ENCODE measurements at places on chromosomes 12 and 14.

GRCh38 chr12:4118017-4118510 lies 155.5 kb upstream of the CCND2 start:
- no peak for DNase-seq

GRCh38 chr14:69055125-69055524 lies 76.0 kb upstream of the ACTN1 start:
- no peak for DNase-seq

GRCh38 chr12:958588-959123 lies 9.2 kb upstream of the RAD52 start:
- DNase-seq = no peak

DNA sequence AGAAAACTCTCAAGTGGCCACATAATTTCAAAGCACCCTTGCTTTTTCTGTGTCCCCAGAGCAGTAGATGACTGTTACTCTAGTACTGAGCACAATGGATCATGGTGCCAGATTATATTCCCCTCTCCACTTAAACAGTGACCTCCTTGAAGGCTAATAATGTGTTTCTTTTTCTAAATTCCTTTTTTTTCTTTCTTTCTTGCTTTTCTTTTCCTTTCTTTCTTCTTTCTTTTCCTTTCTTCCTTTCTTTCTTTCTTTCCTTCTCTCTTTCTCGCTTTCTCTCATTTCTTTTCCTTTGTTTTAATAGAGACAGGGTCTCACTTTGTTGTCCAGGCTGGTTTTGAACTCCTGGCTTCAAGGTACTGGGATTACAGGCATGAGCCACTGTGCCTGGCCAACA lies 26.2 kb upstream of the TSPAN11 start:
- no peak for DNase-seq

DNA sequence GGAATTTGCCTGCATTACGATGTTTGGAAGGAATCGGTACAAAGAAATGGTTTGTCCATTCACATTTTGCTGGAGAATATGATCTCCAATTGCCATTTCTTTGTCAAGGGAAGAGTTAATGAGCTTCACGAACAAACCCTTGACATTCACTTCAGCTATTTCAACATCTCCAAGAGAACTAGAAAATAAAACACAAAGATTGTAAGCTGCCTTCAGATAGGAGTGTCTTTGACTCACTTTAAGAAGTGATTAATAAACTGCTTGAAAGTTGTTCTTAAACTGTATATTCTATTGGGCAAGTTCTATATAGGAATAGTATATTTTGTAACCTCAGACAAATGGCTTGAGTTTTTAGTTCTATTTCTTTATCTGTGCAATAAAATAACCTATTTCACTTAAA lies 26.3 kb downstream of the LMNTD1 start:
- DNase-seq = no peak

DNA sequence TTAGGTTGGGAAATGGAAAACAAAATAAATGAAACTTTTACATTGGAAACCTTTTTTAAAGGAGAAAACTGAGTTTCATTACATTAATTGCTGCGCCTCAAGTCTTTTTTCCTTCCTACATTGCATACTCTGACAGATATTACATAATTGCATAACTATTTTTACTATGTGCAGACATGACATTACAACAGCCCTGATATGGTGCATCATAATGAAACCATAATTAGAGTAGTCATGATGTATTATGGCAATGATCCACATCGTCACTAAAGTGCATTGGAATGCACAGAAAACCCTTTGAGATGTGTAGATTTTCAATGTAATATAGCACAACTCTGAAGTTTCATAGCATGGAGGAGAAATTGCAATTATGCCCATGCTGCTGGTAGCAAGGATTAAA lies 217.8 kb upstream of the NPAS3 start:
- DNase-seq = no peak

- no peak for DNase-seq
These were observed 6.0 kb downstream of the GAPDH start for GRCh38 chr12:6540181-6540877.

- no peak for DNase-seq
These were observed 50.5 kb upstream of the TMED10 start for GRCh38 chr14:75226755-75227544.

GRCh38 chr12:11697670-11698387 lies 48.4 kb downstream of the ETV6 start:
- no peak for DNase-seq

- no peak for DNase-seq
These were observed 94.2 kb downstream of the GRIP1 start for GRCh38 chr12:66584673-66585072.

DNA sequence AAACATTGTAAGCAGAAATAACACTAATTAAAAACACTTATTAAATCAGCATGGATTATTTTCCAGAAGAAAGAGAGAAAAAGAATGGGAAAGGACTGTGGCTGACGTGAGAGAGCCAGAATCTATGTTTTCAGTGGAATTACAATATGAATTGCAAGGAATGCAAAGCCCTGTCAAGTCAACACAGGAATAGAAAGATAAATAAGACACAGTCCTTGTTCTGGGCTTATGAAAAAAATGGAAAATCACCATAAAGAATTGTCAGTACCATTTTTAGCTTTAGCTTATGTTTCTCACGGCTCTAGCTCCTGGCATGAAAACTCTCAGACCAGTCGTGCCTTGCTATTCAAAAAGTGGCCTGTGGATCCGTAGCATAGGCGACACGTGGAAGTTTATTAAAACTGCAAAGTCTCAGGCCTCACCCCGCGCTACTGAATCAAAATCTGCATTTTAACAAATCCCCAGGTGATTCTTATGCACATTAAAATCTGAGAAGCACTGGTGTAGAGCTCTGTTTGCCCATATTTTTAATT lies 549.1 kb downstream of the RPS29 start:
- no peak for DNase-seq

- no peak for DNase-seq
These were observed 44.6 kb downstream of the SFSWAP start for GRCh38 chr12:131755305-131756113.

- DNase-seq = no peak
These were observed 25.3 kb downstream of the IGF1 start for GRCh38 chr12:102454808-102455760.

GRCh38 chr12:105220929-105221290 lies 15.1 kb downstream of the APPL2 start:
- no peak for DNase-seq

- no peak for DNase-seq
These were observed 4.1 kb upstream of the FZD10 start for GRCh38 chr12:130157998-130158753.

DNA sequence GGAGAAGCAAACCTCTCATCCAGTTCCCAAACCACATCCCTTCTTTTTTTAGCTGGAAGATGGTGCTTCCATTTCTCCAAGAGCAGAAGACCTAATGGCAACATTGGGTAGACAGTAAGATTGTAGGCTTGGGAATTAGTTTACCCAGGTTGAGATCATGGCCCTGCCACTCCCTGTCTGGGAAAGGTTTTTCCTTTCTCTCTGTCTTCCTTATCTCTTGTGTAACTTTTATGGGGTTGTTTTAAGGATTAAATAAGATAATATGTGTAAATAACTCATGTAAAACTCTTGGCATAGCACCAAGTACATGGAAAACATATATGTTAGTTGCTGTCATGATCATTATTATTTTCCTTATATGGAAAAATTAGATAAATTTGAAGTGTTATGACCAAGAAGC lies 23.2 kb upstream of the PSMA6 start:
- no peak for DNase-seq

- DNase-seq = no peak
These were observed 116.6 kb upstream of the HIF1A start for GRCh38 chr14:61578745-61579144.

DNA sequence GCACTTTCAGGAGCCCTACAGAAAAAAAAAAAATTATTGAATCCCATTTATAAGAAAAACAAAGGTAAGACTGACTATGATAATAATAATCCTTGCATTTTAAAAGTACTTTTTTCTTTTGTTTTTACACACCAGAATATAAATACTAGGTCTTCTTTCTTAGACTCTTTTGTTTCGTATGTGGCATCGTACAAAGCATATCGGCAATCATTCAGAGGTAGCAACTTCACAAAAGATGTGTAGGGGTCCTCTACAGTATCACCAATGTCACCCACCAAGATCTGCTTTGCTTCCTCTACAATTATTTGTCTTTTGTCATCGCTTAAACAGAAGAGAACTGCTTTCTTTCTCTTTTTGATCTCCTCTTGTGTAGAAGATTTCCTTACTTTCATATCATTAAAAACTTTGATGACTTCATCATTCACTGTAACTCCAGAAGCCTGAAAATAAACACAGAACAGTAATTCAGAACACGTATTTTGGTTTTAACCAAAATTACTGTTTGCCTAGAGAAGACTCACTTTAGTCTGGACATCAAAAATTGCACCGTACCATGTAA lies 1.2 kb downstream of the CFL2 start:
- DNase-seq = no peak

DNA sequence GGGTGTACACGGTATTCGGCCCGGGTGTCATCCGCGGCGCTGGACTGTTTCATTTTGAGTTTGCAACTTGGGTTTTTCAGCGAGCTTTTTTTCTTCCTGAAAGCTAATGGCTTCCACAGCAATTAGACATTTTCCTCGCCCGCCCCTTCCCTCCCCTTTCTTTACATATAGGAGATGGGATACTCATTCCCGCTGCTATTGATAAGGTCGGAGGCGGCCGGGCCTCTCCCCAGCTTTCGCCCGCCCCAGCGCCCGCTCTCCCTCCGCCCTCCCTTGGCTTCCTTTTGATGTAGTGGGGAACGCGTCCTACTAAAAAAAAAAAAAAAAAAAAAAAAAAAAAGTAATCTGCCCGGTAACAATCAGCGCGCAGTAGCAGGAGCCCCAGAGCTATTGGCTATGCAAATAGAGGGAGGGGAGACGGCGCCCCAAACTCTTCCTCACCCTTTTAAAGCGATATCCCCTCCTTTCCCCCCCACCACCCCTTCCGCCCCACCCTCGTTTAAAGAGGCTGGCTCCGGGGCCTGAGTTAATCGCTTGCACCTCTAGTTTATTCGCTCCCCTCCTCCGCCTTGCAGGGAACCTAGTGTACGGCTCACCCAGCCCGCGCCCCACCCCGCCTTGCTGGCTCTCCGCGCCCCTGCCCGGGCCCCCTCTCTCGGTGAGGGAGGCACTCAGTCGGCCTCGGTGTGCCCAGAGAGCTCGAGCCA lies 1.7 kb upstream of the CCND2 start:
- no peak for DNase-seq

DNA sequence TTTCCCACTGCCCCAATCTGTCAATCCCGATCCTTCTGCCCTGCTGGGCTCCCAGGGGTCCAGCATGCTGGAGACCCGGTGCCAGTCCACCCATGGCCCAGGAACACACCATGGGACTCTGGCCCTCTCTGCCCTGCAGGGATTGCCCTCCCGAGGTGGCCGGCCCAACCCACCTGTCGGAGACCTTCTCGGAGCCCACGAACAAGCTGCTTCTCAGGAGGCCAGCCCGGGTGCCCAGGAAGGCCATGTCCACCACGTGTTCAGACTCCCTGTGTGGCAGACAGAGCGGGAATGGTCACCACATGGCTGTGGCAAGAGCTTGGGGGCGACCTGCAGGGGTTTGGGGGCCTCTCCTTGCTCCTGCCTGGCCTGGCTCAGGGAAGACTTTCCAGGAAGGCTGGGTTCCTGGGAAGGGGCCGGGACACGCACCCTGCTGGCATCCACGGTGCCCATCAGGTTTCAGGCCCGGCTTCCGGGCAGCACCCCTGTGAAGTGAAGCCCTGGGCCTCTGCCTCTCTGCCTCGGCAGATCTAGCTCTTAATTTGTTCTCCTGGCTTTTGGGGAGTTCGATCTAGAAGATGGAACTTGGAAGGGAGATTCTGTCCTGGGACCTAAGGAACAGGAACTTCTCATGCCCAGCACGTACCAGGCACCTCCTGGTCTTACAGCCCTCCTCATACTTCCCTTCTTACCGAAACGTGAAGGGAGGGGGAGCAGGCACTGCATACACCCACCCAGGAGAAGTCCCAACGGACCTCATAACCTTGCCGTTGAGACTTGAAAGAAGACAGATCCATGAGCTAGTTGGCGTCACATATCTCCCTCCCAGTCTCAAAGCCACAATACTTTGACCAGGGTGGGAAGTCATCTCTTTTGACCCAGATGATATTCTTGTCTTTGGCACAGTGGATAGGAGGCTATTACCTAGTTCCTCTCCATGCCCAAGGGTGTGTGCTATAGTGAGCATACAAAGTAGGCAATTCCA lies 26.3 kb downstream of the LRTM2 start:
- DNase-seq = no peak

DNA sequence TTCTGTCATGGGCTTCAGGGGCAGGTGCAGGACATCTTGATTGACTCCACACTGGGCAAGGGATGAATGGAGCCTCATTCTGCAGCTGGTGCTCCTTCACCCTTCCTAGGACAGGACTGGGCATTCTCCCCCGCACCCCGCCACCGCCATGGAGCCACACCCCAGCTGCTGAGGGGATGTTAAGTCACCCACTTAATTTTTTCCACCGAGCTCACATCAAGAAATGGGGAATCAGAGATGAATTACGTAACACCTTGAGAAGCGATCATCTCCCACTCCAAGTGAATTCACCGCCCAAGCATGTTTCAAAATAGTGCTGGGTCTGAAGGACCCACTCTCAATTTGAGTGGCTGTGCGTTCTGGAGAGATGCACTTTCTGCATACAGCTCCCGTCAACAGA lies 94.2 kb downstream of the EML1 start:
- no peak for DNase-seq

DNA sequence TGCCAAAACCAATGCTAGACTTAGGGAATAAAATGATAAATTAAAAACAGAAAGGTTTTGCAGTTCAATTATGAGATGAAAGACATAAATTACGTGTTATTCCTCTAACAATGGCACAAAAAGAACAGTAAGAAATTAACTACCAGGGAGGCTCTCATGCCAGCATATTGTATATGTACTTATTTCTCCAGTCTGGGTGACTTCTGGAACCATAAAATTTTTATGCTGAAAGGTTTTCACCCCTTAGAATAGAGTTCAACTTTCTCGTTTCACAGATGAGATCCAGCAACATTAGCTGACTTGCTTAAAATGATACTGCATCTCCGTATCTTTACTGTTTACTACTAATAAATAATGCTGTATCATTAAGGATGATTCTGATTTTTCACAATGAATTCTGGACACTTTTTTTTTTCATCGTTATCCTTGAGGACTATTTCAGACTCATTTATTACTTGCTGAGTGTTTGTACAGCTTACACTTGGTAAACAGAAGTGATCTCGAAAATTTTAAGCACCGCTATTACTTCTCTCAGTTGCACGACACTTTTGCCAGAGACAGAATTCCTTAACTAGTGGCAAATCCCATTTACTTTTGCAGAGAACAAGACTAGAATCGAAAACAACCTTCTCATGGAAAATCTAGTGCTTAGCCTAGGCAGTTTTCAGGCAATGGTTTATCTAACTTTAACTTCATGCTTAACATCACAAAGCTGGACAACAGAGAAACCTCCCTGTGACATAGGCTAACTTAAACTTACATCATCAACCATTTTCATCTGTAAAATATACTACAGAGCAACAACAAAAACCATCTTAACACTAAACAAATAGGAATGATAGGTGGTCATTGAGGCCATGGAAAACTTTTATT lies 2.7 kb downstream of the RSRC2 start:
- no peak for DNase-seq

- no peak for DNase-seq
These were observed 102.1 kb downstream of the KCNH5 start for GRCh38 chr14:62943202-62943601.

Data from substantia nigra (tissue), 51 donors.